ENCODE measurements at places on chromosomes 3 and 15.

DNA sequence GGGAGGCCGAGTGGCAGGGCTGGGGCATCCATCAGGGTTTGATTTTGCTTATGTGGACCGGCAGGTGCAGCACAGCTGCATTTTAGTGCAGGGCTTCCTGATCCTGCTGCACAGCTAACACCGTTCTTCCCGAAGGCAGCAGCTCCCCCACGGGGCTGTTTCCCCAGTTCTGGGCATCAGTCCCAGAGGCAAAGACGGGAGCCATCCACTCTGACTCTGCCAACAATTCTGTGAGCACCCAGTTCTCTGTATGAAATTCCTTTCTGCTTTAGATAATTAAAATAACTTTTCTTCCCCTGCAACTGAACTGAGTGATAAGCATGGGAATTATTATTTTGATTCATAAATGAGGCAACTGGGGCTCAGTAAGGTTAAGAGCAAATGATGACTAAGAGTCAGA is 262.9 kb upstream of the ATP10A start:
- no peak for DNase-seq

DNA sequence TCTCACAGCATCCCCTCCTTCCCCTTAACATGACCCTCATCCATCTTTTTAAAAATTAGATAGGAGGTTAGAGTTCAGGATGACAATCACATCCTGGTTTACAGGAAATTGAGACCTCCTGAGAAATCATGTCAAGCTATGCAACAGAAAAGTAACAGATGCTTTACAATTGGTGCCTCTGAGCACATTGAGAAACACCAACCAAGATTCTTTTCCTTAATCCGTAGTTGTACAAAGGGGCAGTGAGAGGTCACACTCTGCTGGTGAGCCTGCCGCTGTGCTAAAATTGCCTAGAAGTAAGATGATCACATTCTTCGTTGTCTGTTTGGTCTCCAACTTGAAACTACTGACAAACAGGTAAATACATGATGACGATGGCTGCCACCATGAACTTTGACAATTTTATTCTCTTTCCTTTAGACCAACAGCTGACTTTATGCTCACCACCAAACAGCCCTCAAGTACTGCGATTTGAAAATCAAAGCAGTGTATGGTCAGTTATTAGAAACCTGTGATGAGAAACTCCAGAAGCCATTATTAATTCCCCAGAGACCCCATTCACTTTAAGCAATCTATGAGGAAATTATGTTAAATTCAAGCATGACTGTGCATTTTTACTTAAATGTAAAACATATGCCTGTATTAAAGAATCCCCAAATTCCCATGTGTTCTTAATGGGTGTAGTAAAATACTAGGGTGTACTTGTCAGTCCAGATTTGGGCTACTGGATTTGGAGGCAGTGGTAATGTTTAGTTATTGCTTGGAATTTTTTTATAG is 210.7 kb upstream of the UBE2E1 start:
- no peak for DNase-seq

- DNase-seq, result no peak
Measured at GRCh38 chr3:102676424-102676823, 241.6 kb downstream of the ZPLD1 start.

GRCh38 chr15:34782901-34783300 is 12.4 kb downstream of the ACTC1 start:
- no peak for DNase-seq

- no peak for DNase-seq
Measured at GRCh38 chr3:141009496-141009895, 41.7 kb upstream of the SPSB4 start.

- no peak for DNase-seq
Measured at GRCh38 chr15:63221346-63221745, 31.9 kb downstream of the RAB8B start.

DNA sequence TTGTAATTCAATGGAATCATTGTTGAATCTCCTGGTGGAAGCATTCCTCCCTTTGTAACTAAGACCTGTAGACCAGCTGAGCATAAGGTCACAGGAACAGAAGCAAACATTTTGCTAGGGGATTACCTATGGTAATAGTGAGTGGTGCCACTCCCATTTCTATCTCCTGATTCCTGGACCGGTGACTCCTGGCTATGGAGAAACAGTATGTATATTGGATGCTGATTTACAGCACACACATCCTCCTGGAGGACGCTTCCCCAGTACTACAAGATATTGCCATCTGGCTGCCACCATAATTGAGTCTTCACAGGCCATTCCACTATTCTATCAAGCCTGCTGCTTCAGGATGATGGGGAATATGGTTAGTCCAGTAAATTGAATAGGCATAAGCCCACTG is 33.3 kb upstream of the XCR1 start:
- no peak for DNase-seq

GRCh38 chr3:14324224-14324944 is 78.0 kb upstream of the SLC6A6 start:
- no peak for DNase-seq

GRCh38 chr3:85726241-85726640 is 767.5 kb downstream of the CADM2 start:
- DNase-seq, result no peak

GRCh38 chr15:27182561-27183110 is 211.7 kb downstream of the GABRG3 start:
- no peak for DNase-seq

GRCh38 chr15:80527961-80528360 is 123.8 kb downstream of the ARNT2 start:
- DNase-seq, result no peak

GRCh38 chr3:154307363-154307762 is 16.9 kb downstream of the DHX36 start:
- no peak for DNase-seq

GRCh38 chr3:177694316-177694715 is 497.0 kb upstream of the TBL1XR1 start:
- no peak for DNase-seq

DNA sequence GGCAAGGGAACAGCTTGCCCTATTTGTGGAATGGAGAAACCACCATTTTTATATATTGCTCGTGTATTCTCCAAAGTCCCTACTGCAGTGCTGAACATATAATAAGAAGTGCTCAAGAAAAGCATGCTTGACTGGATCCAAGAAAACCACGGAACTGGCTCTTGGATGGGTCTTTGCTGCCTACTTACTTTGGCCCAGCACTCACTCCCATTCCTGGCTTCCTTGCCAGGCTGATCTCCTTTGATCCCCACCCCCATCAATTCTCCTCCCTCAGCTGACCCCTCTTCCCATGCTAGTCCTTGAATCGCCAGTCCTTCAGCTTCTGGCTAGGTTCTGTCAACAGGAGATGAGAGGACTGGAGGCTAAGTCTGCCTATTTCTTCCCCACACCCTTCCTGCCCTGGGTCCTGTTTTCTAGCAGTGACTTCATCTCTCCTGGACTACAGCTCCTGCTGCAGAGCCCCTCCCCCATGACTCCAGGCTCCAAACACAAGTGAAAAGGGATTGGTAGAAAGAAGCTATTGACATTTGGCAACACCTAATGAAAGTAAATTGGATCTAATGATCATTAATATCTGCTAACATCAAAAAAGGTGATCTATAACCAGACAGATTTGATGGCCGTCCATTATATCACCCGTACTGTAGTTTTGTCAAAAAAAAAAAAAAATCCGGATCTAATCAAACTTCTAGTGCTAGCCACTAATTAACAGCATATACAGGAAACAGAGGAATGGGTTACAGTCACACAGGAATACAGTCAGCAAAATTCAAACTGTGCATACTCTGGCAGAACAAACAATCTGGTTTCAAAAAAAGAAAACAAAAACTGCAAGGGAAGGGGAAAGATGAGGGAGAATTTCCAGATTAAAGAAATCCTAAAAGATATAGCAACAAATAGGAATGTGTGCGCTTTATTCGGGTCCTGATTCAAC is 7.8 kb downstream of the FAM240A start:
- no peak for DNase-seq

DNA sequence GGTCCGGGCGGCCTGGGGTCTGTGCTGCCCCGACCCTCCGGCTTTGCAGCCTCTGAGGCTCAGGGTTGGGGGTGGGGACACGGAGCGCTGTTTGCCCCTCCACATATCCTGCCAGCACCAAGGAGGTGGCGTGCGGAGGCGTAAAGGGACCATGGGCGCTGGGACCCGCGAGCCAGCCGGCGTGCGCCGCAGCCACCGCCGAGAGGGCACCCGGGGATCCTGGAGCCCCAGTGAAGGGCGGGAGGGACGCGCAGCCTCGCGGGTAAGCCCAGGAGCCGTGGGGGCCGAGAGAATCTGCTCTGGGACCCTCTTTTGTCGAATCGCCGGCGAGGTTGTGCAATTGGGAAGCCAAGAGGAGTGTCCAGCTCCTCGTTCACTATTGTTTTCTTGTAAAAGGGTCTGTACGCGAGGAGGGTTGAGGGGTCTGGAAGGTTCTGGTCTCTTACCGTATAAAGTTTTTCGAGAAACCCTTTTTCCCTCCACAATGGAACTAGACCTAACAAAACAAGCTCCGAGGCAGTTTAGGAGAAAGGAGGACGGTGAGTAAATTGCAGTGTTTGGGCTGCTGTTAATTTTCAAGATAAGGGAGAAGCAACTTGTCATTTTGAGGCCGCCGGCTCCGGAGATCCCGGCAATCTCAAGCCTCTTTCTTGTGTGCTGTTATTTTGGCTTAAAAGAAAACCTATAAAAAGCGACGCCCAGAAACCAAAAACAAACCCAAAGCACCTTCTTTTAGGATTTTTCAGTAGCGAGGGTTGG is 29.9 kb upstream of the ST3GAL6 start:
- no peak for DNase-seq

- no peak for DNase-seq
Measured at GRCh38 chr3:66478960-66479359, 21.9 kb downstream of the LRIG1 start.

GRCh38 chr15:56484287-56484686 is 19.4 kb upstream of the MNS1 start:
- DNase-seq, result no peak

DNA sequence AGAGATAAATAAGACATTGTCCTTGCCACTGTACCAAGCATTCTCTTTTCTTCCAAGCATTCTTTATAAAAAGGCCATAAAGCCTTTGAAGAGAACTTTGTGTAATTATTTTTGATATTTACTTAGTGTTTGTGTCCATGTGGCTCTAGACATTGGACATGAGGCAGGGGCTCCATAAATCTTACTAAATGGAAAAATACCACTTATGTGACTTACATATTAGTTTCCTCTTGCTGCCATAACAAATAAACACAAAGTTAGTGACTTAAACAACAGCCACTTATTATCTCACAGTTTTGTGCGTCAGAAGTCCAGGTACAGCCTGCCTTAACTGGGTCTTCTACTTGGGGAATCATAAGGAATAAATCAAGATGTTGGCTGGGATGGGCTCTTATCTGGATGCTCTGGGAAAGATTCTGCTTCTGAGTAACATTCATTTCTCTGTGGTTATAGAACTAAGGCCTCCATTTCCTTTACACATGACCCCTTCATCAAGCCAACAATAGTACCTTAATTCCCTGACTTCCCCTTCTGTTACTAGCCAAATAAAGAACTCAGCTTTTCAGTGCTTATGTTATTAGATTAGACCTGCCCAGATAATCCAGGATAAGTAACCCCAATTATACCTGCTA is 59.9 kb upstream of the COL8A1 start:
- no peak for DNase-seq

- DNase-seq, result no peak
Measured at GRCh38 chr3:168096210-168096652, 507 bp upstream of the GOLIM4 start.

DNA sequence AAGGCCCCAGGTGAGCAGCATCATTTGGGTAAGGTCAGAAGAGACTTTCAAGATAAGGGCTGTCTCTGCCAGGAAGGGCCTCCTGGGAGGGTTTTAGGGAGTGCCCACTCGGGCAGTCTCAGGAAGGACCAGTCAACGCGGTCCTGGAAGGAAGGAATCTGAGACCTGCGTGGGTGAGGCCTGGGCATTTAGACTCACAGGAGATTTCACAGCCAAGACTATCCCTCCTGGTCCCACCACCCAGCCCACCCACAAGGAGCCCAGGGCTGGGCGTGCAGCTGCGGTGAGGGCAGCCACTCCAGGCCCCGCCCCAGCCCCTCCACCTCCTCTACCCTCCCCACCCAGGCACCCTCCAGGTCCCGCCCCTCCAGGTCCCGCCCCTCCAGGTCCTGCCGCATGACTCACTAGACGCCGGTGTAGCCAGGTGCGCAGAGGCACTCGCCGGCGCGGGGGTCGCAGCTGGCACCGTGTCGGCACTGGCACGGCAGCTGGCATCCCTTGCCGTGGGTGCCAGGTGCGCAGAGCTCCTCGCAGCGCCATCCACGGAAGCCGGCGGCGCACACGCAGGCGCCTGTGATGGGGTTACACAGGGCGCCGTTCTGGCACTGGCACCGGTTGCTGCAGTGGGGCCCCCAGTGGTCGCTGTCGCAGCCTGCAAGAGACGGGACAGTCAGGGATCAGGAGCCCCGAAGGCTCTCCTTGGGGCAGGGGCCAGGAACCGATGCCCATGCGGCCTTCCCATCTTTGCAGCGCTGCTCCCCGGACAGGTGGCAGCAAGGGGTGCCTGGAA is 112.7 kb downstream of the RAB11A start:
- DNase-seq, result no peak

- no peak for DNase-seq
Measured at GRCh38 chr15:66625974-66626373, 60.2 kb upstream of the LCTL start.

GRCh38 chr3:186365202-186365974 is 3.4 kb upstream of the DGKG start:
- DNase-seq, result no peak

GRCh38 chr15:65877749-65878148 is 8.5 kb downstream of the RAB11A start:
- DNase-seq, result no peak

DNA sequence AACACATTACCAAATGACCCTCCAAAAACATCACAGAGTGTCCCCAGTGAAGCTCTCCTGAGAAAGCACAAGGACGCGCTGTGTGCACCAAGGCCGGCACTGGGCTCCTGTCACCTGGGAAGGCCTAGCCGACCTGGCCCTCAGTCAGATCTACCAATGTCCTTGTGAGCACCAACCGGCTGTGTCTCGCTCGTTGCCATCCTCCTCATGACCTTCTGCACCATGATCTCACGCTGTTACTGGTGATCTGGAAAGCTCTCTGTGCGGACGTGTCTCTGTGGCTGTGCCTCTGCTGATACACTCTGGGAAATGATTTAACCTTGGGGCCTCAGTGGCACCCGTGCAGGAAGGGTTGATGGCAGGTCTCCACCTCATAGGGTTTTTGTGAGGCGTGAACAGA is 24.2 kb downstream of the ZXDC start:
- no peak for DNase-seq

Measured in activated gamma-delta T cell (primary cell).